ENCODE measurements at places on chromosomes 5 and 9.

DNA sequence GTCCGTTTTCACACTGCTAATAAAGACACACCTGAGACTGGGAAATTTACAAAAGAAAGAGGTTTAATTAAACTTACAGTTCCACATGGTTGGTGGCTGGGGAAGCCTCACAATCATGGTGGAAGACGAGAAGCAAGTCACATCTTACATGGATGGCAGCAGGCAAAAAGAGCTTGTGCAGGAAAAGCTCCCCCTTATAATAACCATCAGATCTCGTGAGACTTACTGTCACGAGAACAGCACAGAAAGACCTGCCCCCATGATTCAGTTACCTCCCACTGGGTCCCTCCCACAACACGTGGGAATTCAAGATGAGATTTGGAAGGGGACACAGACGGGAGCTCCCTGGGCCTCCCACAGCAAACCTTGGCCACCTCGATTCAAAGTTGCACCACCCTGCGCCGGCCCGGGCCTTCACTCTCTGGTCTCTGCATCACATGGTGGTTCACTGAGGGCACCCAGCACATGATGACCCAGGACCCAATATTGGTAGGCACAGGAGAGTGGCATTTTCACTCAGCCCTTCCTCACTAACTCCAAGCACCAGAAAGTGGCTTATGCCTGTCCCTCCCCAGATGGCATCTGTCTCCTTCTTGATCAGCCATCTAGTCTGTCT lies 21.0 kb upstream of the TDRD7 start:
- DNase-seq, result no peak

- no peak for DNase-seq
Measured at GRCh38 chr9:100466829-100467221, 6.1 kb upstream of the TMEFF1 start.

- no peak for DNase-seq
Measured at GRCh38 chr5:54988817-54989216, 3.4 kb upstream of the ESM1 start.

GRCh38 chr5:145855763-145856267 lies 17.0 kb downstream of the GRXCR2 start:
- no peak for DNase-seq

DNA sequence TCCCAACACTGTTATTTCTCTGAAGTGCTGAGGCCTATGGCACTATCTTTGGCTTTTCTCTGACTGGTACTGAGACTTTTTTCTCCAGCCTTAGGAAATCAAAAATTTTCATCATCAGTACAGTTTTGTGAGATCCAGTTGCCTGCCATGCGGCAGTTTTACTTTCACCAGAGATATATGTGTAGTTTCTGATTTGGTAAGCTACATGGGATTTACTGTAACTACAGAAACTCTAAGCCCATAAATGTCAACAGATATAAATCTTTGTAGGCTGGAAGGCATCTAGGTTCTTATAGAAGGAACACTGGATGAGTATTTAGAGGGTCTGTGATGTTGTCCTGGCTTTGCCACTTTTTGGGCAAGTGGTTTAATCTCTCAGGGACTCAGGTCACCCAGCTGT lies 69.0 kb downstream of the DOCK2 start:
- no peak for DNase-seq

- no peak for DNase-seq
Measured at GRCh38 chr5:15564957-15565356, 65.0 kb downstream of the FBXL7 start.

GRCh38 chr9:16869882-16870595 lies 431 bp downstream of the BNC2 start:
- no peak for DNase-seq

GRCh38 chr9:4229252-4229651 lies 70.6 kb downstream of the GLIS3 start:
- DNase-seq, result no peak

DNA sequence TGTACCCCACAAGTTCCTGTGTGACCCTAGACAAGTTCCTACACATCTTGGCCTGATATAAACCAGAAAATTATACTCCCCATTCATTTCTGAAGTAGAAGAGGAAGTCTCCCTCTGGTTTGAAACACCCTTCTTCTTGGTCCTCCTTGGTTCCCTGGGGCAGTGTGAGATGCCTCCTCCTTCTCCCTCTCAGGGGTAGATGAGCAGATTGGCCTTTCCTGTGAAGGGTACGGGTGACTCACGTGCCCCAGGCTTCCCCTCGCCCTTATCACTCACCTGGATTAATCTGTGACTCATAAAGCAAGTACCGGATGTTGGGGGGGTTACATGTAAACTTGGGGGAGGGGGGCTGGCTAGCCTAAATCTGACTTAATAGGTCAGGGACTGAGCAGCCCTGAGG lies 11.1 kb upstream of the AQP3 start:
- DNase-seq, result no peak

- no peak for DNase-seq
Measured at GRCh38 chr5:106757672-106758071, 913.1 kb downstream of the EFNA5 start.

DNA sequence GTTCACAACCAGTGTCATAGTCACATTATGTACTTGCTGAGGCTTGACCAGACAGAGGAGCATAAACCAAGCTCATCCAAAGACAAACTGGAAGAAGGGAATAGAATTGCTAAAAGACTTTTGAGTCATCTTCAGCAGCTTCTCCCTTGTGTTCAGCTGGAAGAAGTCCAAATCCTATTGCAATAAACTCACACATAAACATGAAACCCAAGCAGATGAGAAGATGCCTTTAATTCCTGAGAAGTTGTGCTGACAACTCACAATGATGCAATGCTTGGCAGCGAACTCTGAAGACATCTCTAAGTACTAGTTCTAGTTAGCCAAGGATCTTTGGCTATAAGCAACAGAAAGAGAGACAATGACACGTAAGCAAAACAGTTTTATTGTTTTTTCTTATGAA lies 642.1 kb downstream of the KCTD16 start:
- no peak for DNase-seq

DNA sequence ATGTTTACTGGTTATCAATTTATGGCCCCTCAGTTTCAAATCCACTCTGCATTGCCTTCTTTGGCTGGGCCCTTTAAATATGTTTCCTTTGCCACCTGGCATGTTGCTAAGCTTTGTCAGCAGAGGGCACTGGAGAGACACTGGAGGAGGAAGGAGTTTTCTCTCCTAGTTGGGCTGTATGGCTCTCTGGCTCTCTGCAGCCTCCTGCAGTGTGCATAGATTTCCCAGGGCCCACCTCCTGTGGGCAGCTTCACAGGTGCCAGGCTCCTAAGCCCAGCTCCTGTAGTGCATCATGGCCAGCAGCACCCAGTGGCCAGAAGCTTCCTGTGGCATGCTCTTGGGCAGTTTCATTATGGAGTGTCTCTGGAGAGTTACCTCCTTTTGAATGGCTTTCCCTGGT lies 23.3 kb downstream of the CAVIN4 start:
- DNase-seq, result no peak

DNA sequence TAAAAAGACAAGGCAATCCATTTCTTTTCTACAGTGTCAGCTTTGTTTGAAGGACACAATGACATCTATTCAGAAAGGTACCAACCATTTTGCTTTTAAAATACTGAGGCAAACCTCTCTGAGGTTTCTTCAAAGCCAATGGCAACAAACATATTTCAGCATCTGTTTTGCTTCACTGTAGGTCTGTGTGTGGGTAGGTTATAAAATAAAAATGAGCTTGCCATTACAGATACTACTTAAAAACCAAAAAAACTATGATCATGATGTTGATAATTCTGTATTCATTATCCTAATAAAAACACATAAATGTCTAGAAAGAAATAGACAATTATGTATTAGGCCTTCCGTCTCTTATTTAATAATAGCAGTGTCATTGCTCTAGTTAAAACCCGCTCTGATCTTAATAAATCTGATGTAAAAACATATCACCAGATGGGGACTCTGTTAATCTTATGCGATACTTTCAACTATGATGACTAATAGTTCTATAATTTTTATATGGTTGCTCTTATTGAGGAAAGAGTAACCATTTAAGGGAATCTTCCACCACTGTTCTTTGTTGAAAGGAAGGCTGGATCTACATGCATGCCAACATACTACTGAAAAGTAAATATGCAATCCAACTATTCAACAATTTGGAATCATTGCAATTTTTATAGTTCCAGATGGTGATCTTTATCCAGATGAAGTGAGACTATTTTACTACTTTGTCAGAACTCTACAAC lies 647.2 kb downstream of the PDE4D start:
- DNase-seq, result no peak

DNA sequence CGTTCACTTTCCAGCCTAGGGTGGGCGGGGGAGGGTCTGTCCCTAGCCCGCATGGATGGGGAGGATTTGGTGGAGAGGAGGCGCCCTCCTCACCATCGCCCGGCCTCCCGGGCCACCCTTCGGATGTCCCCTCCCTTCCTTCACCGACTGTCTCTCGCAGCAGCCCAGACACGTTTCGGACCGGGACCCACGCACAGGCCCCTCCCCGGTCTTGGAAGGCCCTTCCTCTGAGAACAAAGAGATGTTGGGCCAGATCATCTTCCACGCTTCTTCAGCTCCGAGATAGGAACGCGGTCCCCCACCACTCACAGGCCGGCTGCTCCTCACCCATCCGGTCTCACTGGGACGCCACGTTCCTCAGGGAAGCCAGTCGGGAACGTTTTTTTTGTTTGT lies 640 bp upstream of the DPM2 start:
- DNase-seq, result no peak

- no peak for DNase-seq
Measured at GRCh38 chr5:124743602-124744169, 2.8 kb downstream of the ZNF608 start.

DNA sequence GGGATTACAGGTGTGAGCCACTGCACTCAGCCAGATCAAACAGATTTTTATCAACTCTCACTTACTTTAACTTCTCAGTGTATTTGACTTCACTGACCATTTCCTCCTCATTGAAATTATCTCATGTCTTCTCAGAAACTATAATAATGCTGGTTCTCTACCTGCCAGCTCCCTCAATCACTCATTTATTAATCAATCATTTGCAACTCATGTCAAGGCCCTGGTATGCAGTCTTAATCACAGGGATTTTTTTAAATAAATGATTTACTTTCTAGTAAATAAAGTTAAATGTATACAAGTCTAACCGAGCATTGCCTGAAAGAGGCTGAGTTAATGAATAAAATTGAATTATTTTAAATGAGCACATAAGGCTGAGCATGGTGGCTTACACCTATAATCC lies 63.3 kb downstream of the PLPP1 start:
- no peak for DNase-seq

DNA sequence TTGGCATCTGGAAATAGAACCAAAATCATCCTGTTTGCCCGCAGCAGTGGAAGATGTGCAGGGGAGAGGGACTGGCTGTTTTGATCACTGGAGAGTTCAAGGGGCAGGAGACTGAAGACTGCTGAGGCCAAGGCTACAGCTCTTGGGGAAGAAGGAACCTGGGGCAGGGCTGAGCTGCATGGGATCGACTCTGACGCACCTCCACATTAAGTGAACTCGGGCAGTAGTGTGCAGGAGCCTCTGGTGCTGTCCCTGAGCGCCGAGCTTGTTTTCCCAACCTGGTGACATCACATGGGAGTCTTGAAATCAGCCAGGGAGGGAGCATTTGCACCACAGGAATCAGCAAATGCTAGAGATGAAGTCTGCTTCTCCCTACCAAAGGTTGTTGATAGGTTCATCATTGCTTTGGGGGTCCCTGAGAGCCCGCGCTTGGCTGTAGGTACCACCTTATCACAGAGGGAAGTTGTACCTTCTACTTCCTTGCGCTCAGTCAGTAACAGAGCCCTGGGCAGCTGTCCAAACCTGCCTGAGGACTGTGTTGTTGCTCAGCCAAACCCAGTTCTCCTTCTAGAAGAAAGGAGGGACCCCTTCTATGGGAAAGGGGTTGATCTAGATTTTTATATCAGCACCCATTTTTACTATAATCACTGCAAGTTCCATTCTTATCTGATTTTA lies 52.3 kb upstream of the CTSL start:
- no peak for DNase-seq

DNA sequence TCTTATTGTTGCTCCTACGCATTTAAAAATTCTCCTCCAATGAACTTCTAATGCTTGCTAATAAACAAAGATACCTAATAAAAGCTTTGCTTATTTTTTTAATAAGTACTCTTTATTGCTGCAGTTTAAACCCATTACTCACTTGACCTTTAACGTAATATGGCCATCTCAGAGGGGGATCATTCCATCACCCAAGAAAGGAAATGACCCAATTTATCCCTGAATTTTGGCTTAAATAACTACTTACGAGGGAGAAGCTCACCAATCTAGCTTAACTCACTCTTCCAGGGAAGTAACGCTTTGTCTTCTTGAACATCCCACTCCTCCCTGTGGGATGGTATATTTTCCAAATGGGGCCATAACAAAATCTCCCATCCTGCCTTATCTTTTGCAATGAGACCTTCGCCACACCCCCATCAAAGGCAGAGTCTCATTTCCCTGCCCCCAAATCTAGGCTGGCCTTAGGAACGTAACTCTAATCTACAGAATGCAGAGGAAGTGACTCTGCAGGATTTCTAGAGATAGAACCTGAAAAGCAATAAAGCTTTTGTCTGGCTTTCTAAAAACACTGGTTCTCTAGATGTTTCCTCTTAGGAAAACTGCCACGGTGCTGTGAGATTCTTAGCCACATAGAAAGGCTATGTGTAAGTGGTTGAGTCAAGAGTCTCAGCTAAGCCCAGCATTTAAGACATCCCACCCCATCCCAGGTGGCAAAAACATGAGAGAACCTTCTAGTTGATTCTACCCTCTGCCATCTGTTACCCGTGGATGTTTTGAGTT lies 310.0 kb downstream of the ASTN2 start:
- no peak for DNase-seq

GRCh38 chr9:31740705-31741104 lies 643.7 kb upstream of the ACO1 start:
- DNase-seq, result no peak

DNA sequence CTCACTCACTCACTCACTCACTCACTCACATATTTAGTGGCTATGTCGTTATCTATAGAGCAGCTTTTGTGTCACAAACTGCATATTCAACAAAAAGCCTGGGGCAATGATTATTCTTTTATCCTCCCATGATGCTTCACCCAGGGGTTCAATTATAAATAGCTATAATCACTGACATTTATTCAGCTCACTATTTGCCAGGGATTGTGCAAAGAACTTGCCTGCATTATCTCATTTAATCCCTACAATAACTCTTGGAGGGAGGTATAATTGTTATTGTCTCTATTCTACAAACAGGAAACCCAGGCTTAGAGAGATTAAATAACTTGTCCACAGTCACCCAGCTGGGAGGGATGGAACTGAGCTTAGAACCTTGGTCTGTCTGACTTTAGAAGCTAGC lies 298.0 kb upstream of the MSX2 start:
- DNase-seq, result no peak

- peak; percentile 29 for DNase-seq
Measured at GRCh38 chr5:75049456-75050351, 2.7 kb downstream of the GCNT4 start.

DNA sequence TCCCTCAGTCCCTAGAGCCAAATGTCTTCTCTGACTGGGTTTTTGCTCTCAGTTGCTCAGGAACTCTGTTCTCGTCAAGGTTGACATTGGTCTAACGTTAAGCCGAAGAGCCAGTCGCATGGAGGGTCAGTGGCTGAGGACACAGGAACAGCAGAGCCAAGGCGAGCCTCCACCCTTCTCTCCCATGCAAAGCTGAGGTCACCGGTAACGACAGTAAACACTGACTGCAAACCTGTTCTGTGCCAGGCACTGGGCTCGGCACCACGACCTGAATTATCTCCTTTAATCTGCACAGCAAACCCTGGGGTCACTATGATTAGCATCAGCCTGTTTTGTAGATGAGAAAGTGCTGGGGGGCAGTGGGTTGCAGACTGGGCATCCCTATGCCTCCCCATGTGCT lies 171.0 kb downstream of the COL23A1 start:
- no peak for DNase-seq

All from stimulated activated CD4-positive, alpha-beta T cell treated with anti-CD3 and anti-CD28 coated beads, TNF-alpha, amount 100 ng/mL, for 1 hour (primary cell).